ENCODE measurements at places on chromosomes 12 and 14. TPM values are rescaled to one million over a fixed set of nuclear protein-coding genes. Genes with fewer than 3 reads are reported as not detected.

Gene TMEM132C
- not detected for total RNA-seq

Gene AMN
- 6.7 TPM for total RNA-seq

Gene VRTN
- total RNA-seq, result not detected

DNA sequence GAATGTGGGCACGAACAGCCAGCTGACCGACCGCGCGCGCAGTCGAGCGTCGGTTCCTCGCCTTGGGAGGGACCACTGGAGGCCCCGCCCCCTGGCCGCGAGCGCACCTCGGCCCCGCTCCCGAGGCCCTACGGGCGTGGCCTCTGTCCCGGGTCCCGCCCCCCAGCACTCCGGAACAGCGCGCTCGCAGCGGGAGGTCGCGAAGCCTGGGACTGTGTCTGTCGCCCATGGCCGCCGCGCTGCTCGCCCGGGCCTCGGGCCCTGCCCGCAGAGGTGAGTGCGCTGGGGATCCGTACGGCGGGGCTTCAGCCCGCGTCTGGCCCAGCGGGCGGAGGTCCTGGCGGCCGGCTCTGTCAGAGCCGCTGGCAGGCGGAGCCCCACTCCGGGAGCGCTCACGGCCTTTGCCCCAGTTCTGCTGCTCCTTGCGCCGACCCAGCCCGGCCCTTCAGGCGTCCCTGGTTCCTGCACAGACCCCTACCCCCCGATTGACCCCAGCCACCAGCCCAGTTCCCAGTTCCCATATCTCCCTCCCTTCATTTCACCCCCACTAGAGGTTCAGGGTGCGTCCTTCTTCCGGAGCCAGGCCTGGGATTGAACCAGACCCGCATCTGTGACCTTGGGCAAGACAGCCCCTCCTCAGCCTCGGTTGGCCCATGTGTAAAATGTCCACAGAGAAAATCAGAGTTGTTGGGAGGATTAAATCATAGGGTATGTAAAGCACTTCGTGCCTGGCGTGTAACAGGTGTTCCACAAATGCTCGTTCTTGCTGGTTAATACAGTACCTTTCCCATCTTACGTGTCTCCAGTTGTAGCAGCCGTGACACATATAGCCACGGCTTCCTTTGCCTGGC, at the start of gene ACADS:
ACADS (plus strand) TSS at position 168 of the 851 bp plus-strand sequence; CDS start at position 228, 60 bp downstream.
- H3K27me3 ChIP-seq, result no peaks in the 10 kb centered on the region
- peaks cover 27% of the 10 kb centered on the region for H3K36me3 ChIP-seq

- H3K36me3 ChIP-seq, result peaks cover 4% of the 10 kb centered on the region
- DNase-seq, result peak; percentile 80
- H3K4me3 ChIP-seq, result no peak overlapping the region
- H3K4me1 ChIP-seq, result peaks cover 21% of the 10 kb centered on the region
- H3K27me3 ChIP-seq, result no peaks in the 10 kb centered on the region
Observed at GRCh38 chr14:103444837-103445524, 59.8 kb downstream of the MARK3 start.
